ENCODE measurements at places on chromosomes 7 and 10.
A peak's percentile ranks its signal among the peaks of the same experiment; 100 is the strongest.

GRCh38 chr10:92200564-92200963 lies 90.3 kb downstream of the CPEB3 start:
- H3K27ac ChIP-seq: no peak overlapping the region
- no peaks in the 10 kb centered on the region for H3K27me3 ChIP-seq
- no peak for DNase-seq

DNA sequence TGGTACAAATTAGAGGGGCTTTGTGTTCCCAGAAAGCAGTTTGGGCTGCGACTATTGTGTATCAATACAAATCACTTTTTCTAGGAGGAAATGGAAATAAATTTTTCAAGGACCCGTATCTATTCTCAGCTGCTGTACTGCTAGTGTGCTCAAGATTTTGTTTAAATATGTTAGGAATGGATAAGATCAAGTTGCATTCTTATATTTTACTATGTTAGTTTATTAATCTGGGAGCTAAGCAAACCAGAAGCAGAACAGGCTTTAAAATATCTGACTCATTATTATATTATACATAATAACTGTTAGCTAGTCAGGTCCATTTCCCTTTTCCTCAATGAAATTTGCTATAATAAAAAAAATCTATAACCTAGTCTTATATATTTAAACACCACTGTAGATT lies 11.1 kb upstream of the GLCCI1 start:
- no peak overlapping the region for H3K27ac ChIP-seq
- no peak for DNase-seq
- no peaks in the 10 kb centered on the region for H3K36me3 ChIP-seq
- no peaks in the 10 kb centered on the region for H3K27me3 ChIP-seq

DNA sequence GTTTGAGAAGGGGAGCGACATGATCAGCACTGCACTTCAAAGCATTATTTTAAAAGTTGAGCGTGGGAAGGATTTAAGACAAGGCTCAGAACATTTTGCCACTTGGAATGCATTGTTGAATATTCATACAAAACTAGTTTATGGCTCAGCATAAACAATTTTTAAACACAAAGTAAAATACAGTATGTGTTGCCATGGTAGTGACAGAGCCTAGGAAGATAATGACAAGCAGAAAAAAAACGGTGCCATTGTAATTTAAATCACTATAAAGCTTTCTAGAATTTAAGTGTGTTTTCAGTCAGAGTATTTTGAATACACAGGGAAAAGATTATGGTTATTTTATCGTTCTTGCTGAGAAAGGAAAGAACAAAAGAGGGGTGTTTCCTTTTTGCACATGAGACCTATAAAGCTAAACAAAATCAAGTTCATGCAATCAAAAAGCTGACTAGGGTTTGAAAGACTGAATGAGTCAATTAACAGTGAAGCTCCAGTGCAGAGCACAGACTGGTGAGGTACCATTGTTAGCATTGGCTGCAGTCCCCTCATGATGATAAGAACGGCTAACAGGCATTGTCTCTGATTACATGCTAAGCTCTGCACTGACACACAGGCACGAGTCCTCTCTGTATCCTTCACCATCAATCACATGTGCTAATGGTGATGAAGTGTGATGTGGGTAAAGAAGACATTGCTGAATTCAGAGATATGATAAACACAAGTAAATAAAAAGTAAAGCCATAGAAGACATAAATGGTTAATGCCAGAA lies 181.9 kb upstream of the VSTM2A start:
- no peaks in the 10 kb centered on the region for H3K27me3 ChIP-seq
- no peak for DNase-seq
- H3K36me3 ChIP-seq: no peaks in the 10 kb centered on the region
- H3K4me3 ChIP-seq: no peak overlapping the region
- H3K27ac ChIP-seq: no peak overlapping the region

DNA sequence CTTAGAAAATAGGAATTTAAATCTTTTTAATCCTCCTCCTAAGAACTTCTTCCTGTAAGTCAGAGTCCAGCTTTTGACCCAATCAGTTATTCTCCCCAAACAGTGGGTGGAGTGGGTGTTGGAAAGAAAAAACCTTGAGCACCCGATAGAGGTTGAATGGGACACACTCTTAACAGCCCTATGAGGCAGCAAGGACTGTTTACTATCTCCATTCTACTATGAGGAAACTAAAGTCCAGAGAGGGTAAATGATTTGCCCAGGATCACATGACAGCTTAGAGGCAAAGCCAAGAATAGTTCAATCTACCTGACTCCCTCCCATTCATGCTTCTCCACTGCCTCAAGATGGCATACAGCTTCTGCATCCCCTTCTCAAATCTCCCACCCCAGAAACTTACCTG lies 57.6 kb upstream of the SLC35B4 start:
- H3K27me3 ChIP-seq: peaks cover 12% of the 10 kb centered on the region
- H3K36me3 ChIP-seq: no peaks in the 10 kb centered on the region
- no peak for DNase-seq

DNA sequence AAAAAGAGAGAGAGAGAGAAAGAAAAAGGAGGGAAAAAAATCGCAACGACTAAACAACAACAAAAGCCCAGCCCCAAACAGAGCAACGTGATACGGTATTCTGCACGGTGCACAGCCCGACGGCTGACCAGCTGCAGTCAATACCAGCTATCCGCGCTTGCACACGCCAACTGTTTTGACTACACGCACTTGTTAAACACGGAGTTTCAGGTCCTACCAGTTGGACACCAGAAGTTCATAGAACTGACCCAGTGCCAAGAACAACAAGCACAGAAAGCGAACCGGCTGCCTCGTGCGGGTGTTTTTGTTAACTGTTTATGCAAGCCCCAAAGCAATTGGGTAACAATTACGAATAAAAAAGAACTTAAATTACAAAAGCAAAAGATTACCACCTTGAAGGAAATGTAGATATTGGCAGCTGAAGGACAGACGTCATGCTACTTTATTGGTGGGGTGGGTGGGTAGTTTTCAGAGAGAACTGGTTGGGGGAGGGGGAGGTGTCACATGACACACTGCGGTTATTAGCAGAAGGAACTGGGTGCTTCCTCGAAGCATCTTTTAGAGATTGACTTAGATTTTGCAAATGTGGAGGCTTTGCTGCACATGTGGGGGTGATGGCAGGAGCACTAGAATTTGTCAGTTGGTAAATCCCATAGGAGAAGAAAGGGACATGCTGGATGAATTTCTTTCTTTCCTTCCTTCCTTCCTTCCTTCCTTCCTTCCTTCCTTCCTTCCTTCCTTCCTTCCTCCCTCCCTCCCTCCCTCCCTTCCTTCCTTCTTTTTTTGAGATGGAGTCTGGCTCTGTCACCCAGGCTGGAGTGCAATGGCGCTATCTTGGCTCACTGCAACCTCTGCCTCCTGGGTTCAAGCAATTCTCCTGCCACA lies 110.6 kb upstream of the EFCAB10 start:
- H3K27me3 ChIP-seq: peaks cover 21% of the 10 kb centered on the region
- H3K4me1 ChIP-seq: peaks cover 34% of the 10 kb centered on the region
- peak overlapping the region; percentile 80 for H3K4me3 ChIP-seq
- DNase-seq: peak; percentile 66
- peak overlapping the region; percentile 84 for H3K27ac ChIP-seq
- peaks cover 2% of the 10 kb centered on the region for H3K36me3 ChIP-seq

GRCh38 chr10:34638406-34639054 lies 176.6 kb downstream of the PARD3 start:
- DNase-seq: peak; percentile 75
- H3K4me3 ChIP-seq: no peak overlapping the region
- H3K27me3 ChIP-seq: no peaks in the 10 kb centered on the region
- no peaks in the 10 kb centered on the region for H3K36me3 ChIP-seq
- H3K27ac ChIP-seq: no peak overlapping the region
- no peaks in the 10 kb centered on the region for H3K4me1 ChIP-seq

DNA sequence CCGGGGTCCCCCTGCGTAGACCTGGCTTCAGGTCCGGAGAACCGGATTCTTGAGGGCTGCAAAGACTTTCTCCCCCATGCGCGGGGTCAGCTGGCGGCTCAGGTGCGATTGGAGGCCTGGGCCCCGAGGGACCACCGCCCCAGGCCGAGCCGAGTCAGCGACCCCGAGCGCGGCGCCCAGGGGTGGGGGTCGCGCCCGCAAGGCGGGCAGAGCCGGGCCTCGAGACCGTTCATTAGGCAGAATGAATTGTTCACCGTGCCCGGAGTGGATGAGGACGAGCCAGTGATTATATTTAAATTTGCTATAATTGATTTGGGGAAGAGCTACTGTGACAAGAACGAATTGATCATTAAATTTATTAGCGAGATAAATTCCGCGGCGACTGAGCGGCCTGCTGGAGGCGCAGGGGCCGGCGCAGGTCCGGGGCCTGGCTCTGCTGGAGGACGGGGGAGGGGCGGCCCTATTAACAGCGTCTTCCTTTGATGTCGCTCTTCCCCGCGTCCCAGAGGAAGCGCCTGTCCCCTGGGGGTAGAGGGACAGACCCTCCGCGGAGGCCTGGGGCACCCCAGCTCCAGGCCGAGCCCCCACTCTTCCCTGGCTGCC lies 7.5 kb downstream of the MNX1 start:
- no peak for DNase-seq
- H3K27me3 ChIP-seq: peaks cover 81% of the 10 kb centered on the region
- no peak overlapping the region for H3K27ac ChIP-seq
- H3K4me1 ChIP-seq: peaks cover 21% of the 10 kb centered on the region
- H3K4me3 ChIP-seq: no peak overlapping the region
- H3K36me3 ChIP-seq: peaks cover 2% of the 10 kb centered on the region

GRCh38 chr10:8800426-8800825 lies 745.9 kb downstream of the GATA3 start:
- no peaks in the 10 kb centered on the region for H3K27me3 ChIP-seq
- no peak overlapping the region for H3K27ac ChIP-seq
- no peak for DNase-seq
